ENCODE measurements at places on chromosomes 1 and 21.

- peak; percentile 45 for DNase-seq
Observed at GRCh38 chr1:48790397-48790796, 13.7 kb upstream of the BEND5 start.

- no peak for DNase-seq
Observed at GRCh38 chr1:170156594-170156993, 10.8 kb downstream of the NTMT2 start.

GRCh38 chr1:178649582-178650350 lies 75.3 kb upstream of the RALGPS2 start:
- no peak for DNase-seq

DNA sequence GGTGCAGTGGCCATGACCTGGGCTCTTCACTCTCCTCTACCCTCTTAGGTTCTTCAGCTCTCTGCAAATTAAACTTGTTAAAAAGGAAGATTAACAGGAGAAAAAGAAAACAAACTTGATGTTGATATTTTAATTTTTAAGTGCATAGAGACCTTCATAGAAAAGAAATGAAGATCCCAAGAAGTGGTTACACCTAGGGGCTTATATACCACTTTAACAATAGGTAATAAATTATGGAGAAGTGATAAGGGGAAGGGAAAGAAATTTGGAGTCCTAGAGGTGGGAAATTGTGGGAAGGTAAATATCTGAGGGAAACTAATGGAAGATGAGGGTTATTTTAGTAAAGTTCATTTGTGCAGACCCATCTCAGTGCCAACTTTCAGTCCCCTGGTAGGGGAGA lies 16.5 kb upstream of the TFF3 start:
- DNase-seq: no peak

DNA sequence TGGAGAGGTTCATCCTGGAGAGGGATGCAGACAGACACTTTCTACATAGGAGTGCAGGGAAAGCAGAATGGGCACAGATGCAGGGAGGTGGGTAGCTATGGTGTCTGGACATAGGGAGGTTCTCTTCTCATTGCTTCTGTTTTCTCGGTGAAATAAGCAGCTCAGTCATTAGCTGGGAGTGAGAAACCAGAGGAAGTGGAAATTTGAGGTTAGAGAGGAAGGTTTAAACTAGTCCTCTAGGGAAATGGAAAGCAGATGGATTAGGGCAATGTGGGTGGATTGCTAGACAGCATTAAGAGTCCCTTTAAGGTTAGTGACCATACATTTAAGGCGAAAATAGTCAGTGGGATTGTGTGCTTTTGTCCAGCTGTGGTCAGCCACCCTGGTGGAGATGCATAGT lies 39.6 kb downstream of the MPZL1 start:
- no peak for DNase-seq

- no peak for DNase-seq
Observed at GRCh38 chr1:184418652-184419349, 32.0 kb downstream of the C1orf21 start.

DNA sequence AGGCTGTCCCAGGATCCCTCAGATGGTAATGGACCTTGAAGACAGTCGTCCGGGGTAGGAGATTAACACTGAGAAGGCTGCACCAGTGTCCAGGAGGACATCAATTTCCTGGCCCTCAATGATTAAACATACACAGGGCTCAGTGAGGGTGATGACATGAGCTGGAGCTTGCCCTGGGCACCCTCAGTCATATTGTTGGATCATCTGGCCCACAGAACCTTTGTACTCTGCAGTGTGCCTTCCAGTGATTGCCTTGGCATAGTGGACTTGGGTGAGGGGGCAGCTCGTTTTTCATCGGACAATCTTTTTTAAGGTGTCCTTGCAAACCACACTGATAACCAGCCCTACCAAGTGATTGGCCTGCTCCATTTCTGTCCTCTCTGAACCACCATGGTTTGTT lies 111.1 kb upstream of the SGIP1 start:
- DNase-seq: no peak

GRCh38 chr1:76170084-76170483 lies 95.5 kb downstream of the ST6GALNAC3 start:
- DNase-seq: no peak

GRCh38 chr1:203476216-203476814 lies 709 bp downstream of the PRELP start:
- no peak for DNase-seq

DNA sequence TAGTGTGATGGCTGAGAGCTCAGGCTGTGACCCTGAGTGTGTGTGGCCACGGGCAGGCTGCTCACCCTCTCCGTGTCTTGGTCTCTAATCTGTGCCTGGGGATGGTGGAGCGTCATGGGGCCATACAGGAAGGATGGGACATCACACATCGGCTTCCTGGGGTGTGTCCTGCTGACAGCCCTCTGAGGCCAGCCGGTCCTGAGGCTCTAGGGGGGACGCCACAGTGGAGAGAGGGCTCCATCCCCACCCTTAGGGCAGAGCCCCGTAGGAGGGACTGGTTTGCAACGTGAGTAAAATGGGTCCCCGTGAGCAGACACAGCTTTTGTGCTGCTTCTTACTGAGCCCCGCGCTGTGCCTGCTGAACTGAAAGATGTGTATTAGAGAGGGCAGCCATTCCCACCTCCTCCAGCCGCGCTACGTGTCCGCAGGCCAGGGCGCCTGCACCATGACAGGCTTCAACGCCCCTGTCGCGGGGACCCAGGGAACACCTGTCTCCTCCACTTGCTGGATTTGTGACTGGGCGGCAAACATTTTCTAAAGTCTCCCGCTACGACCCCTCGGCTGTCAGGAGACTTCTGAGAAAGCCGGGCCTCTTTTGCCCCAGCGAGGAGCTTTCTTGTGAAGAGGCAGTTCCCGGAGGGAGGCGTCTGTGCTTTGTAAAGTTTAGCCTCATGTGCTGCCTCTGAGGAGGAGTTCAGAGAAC lies 8.1 kb downstream of the COL18A1 start:
- DNase-seq: no peak

- no peak for DNase-seq
Observed at GRCh38 chr1:153752072-153752471, 23.1 kb upstream of the SLC27A3 start.

DNA sequence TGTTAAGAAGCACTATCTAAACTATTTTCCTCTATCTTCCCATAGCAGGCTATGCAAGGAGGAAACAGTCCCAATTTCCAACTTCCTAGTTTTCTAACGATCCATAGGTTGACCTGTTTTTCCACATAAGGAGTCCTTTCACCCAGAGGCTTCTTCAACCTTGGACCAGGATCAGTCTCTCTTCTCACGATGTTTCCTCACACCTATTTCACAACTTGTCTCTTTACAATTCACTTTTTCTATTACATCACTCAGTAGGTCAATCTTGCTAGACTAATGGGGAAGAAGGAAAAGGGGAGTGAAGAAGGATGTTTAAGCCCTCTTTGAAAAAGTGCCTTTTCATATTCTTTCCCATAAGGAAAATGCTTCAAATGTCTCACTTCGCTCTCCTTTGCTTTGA lies 15.9 kb downstream of the PALMD start:
- no peak for DNase-seq

- DNase-seq: peak; percentile 77
Observed at GRCh38 chr1:234722904-234723720, 113.1 kb upstream of the IRF2BP2 start.

GRCh38 chr1:178581351-178582303 lies 68.7 kb downstream of the TEX35 start:
- no peak for DNase-seq

DNA sequence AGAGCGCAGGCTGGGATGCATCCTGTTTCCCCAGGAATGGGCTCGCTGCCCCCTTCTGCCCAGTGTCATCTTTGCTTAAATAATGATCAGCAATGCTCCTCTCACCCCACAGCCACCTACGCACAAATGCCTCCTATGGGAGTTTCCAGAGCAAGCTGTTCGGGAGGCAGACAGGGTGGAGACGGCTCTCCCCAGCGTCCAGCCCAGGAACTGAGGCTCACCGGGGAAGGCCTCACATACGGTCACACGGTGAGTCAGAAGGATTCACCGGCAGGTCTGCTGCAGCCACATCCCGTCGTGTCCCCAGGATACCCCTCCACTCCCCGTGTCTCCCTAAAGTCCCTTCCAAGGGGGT lies 40.3 kb upstream of the RUNX3 start:
- DNase-seq: no peak

DNA sequence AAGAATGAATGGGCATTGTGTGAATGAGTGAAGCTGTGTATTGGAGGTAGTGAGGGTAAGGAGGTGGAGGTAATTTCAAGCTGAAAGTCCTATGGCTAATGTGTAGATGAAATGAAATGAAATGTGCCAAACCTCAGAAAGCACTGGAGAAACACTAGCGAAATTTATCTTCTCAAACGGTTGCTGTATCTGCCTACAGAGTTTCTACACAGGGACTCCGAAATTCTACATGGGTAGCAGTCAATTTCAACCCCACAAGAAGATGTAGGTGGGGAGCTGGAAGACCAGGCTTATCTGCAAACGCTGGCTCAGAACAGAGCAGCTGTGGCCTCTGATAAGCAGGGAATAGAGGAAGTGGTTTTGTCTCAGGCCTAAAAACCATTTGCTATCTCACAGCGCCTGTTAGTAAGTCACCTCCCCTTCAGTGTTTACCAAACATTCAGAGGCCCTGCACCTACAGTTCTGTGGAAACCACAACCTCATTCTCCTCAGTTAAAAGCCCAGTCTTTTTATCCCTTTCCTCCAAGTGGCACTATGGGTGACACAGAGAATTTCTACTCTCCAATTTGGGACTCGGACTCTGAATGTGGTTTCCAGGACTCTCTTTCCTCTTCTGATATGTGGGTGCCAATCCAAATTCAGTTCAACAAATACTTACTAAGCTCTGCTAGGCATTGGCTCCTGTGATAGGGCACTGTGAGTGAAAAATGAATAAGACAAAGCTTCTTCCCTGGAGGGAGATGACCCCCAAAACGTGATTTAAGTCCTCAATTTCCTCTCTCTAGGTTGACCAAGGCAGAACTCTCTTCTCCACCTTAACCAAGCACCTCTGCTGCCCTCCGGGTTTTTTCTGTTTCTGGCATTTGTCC lies 17.2 kb upstream of the SLAMF6 start:
- DNase-seq: peak; percentile 78
